ENCODE measurements at places on chromosomes 13 and 19. TPM values are rescaled to one million over a fixed set of nuclear protein-coding genes. Genes with fewer than 3 reads are reported as not detected.

GRCh38 chr19:29121684-29122083, 91.3 kb downstream of the UQCRFS1 start:
- DNase-seq = no peak

DNA sequence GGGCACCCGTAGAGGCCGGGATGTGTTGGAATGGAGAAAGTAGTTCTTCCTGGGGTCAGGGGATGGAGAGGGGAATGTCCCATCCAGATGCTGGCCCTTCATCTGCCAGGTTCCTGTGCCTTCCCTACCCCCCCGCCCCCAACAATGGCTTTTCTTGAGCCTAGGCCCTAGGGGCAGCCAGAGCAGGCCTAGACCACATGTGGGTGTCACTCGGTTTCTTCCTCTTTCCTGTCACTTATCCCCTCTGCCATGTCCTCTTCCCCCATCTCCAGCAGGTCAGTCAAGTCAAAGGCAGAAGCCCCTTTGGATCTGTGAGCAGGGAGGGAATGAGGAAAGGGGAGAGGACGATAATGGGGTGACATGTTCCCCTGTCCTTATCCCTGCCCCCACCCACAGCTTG, 36.4 kb downstream of the LYL1 start:
- no peak for DNase-seq

- DNase-seq = no peak
Measured at GRCh38 chr13:91805605-91806004, 407.2 kb downstream of the GPC5 start.

DNA sequence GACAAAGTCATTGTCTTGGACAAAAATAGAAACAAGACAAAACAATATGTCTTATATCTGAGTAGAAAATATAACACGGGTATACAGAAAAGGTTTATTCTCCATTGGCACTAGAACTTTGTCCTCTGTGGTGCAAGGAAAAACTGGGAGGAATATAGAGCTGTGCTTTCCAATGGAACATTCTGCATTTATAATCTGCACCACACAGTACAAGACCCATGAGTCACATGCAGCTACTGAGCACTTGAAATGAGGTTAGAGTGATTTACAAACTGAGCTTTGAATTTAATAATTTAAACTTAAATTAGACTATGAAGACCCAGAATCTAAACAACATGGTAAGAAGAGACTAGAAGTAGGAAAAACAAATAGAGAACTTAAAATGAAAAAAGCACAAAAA, 86.1 kb downstream of the RAP2A start:
- DNase-seq = no peak

The CPB2 gene
- total RNA-seq = 0.40 TPM

The TPM4 gene
- total RNA-seq = 388 TPM

- DNase-seq = no peak
Measured at GRCh38 chr19:13670846-13671245, 93.5 kb upstream of the MRI1 start.

GRCh38 chr19:38918526-38918925, 6.5 kb upstream of the CCER2 start:
- no peak for DNase-seq

The TSHZ3 gene
- 5.1 TPM for total RNA-seq

- DNase-seq = no peak
Measured at GRCh38 chr19:38031423-38031770, 124.4 kb downstream of the SIPA1L3 start.

DNA sequence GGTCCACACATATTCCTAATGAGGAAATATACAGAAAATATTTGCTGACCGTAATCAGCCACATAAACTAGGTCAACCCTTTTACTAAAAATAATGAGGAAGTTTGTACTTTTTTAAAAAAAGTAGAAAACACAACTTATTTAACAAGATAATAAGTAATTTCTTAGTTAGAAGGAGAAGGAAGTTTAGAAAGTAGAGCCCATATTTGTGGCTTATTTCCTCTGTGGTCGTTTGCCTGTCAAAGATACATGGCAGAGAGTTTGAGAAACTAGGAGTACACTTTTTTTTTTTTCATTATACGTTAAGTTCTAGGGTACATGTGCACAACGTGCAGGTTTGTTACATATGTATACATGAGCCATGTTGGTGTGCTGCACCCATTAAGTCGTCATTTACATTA, 1205.2 kb upstream of the MIR17HG start:
- DNase-seq = no peak

DNA sequence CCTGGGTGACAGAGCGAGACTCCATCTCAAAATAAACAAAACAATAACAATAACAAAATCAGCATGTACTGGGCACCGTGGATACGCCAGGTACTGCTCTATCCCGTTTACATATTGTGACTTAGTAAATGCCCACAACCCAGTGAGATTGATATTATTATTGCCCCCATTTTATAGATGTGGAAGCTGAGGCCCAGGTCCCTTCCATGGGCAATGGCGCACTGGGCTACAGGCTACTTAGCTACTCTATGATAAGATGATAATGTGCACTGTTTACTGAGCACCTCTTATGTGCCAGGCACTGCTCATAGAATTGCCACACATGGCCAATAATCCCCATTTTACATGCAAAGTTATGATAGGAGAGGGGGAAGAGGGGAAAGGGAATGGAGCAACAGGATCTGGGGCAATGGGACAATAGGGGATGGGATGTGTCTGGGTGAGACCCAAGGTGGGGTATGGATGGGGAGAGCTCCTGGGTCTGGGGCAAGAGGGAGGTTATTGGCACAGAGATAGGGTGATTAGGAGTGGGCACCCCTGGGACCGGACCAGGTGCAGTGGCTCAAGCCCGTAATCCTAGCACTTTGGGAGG, 5.4 kb downstream of the KCNN4 start:
- DNase-seq = no peak

DNA sequence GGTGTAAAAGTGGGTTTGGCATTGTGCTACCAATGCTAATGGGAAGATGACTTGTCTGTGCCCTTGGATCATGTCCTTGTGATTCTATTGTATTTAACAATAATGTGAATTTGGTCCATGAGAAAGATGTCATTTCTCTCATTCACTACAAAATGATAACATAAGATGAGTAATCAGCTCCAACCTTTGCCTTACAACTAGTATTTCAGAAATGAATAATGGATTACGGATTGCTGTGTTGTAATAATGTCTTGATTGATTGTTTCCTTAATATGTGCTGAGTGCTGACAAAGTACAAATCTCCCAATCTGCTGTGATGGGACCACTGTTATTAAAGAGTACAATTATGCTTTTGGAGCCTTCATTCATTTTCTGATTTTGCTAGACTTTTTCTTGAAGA, 375.0 kb downstream of the PCDH9 start:
- DNase-seq = no peak

GRCh38 chr13:43698758-43699157, 88.0 kb downstream of the ENOX1 start:
- DNase-seq = no peak

- DNase-seq = no peak
Measured at GRCh38 chr13:91331047-91331915, 16.2 kb upstream of the MIR17HG start.

GRCh38 chr13:89053418-89053817, 1382.2 kb downstream of the SLITRK5 start:
- DNase-seq = no peak

- no peak for DNase-seq
Measured at GRCh38 chr19:39641773-39642172, 13.9 kb upstream of the LGALS16 start.

GRCh38 chr13:99004978-99005377, 27.1 kb upstream of the DOCK9 start:
- no peak for DNase-seq

DNA sequence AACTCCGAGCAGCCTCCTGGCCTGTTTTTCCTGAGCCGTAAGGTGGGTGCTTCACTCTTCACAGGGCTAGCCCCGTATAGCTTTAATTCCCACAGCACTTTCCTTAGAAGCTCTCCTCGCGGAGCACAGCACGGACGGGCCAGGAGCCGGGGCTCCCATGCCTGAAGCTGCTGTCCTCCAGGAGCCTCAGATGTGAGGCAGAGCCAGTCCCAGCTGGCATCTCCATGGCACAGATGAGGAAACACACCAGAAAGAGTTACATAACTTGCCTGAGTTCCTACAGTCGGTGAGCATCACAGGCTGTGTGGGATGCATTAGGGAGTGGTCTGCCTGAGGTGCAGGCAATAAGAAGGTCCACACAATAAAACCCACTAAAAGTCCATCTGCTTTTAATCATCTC, 118.5 kb downstream of the ATP8A2 start:
- DNase-seq = no peak

GRCh38 chr13:113874177-113874576, 10.3 kb upstream of the GAS6 start:
- no peak for DNase-seq

DNA sequence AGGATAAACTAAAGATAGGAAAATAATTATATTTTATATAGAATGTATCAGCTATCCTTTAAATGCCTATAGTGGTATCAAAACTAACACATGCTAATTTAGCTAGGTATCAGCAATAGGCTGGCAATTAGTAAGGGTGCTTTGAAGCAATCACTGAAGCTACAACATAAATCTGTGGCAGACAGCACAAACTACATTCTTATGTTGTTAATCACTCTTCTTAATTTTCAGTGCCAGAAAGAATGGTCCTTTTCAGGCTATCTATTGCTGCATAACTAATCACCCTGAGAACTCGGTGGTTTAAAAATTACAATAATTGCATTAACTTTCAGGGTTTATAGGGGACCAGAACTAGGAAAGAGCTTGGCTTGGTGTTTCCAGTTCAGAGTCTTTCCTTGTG, 963.1 kb downstream of the EFNB2 start:
- no peak for DNase-seq

DNA sequence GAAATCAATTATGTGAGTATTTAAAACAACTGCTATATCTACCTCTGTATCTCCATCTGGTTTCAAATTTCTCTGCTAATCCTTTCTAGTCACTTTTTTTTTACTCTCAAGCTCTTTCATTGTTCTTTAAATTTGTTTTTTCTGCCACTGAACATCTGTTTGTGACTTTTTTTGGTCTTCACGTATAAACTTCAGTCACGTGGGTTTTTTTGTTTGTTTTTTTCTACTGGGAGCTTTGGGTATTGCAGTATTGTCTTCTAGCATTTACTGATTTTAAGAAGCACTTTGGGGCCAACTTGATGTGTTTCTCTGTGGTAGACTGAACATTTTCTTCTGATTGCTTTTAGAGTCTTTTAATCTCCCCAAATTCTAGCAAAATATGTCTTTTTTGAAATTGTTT, 262.6 kb upstream of the RXFP2 start:
- no peak for DNase-seq

The DMPK gene
- total RNA-seq = 36.0 TPM

DNA sequence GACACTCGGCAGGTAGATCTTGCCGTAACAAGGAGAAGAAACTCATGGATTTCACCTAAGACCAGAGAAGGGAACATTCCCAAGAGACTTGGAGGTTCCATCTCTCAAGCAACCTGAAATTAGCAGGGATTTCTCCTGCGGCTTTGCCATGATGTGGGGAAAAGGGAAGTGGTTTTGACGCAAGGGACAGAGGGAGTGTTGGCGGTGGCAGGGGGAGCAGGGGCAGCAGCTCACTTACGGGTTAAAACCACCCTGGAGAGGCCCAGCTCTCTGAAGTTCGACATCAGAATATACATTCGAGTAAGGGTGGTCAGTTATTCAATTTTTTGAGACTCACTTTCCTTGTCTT, 76.1 kb upstream of the POMP start:
- DNase-seq = no peak

The CILP2 gene
- total RNA-seq = 0.05 TPM

- no peak for DNase-seq
Measured at GRCh38 chr13:105774739-105775460, 760.6 kb downstream of the EFNB2 start.

DNA sequence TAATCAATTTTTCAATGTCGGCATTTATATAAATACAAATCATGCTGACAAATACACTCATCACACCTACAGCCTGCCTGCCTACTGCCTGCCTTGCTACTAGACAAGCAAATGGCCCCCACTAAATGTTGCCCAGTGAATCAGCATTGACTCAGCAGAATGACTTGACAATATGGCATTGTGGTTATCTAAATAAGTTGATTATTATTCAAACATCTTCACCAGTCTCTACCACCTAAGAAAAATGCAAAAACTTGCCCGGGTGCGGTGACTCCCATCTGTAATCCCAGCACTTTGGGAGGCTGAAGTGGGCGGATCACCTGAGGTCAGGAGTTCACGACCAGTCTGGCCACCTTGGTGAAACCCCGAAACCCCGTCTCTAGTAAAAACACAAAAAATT, 296.1 kb downstream of the PCDH9 start:
- DNase-seq = no peak

DNA sequence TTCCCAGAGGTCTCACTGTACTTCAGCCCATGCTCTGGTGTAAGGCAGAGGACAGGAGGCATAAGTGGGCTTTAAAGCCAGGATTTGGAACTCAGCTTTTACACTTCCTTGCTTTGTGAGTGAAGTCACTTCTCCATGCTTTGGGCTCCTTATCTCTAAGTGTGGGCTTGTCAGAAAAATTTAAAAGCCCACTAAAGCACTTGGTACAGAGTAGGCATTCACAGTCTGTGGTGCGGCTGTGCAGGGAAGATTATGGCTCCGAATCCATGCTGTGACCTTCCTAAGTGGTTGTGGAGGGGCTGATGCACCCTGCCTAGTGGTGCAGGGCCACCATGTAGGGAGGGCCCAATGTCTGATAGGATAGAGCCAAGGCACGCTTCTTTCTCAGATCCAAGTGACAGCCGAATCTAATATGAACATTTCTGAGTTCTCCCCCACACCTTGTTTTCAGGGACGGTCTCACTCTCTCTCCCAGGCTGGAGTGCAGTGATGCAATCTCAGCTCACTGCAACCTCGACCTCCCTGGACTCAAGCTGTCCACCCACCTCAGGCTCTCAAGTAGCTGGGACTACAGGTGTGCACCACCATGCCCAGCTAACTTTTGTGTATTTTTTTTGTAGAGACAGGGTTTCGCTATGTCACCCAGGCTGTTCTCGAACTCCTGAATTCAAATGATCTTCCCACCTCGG, 6.9 kb downstream of the TIMM29 start:
- DNase-seq = no peak

DNA sequence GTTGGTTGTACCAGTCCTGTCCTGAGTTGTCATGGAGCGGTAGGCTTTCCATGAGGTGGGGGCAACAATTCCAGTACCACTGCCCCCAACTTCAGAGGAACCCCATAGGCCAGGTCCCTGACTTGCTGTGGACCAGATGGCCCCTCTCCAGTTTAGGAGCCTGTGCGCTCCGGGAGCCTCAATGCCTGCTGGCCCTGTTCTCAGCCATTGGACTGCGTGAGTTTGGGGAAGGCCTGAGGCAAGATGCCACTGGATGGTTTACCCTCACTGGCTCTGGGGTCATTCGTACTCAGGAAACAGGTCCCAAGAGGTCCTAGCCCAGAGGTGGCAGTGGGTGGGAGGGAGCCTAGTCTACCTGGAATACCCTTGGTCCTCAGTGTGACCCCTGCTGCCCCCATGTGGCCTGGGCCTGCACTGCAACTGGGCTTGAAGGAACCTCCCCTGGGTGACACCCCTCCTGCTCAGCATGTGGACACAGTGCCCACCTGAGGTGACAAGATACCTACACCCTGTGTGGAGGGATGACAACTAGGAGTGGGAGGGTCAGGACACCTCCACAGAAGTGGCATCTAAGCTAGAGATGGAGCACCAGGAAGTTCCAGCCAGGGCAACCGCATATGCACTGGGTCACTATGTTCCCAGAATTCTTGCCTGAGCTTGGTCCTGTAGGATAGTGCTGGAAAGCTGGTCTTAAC, 6.0 kb upstream of the PRR19 start:
- peak; percentile 93 for DNase-seq
